ENCODE measurements at places on chromosomes 12 and 14.

GRCh38 chr14:34710006-34710405, 4.4 kb downstream of the CFL2 start:
- DNase-seq: no peak

- peak; percentile 19 for DNase-seq
Measured at GRCh38 chr14:78164226-78164853, 5.8 kb upstream of the NRXN3 start.

- no peak for DNase-seq
Measured at GRCh38 chr12:57526477-57527126, 4.0 kb downstream of the MBD6 start.

DNA sequence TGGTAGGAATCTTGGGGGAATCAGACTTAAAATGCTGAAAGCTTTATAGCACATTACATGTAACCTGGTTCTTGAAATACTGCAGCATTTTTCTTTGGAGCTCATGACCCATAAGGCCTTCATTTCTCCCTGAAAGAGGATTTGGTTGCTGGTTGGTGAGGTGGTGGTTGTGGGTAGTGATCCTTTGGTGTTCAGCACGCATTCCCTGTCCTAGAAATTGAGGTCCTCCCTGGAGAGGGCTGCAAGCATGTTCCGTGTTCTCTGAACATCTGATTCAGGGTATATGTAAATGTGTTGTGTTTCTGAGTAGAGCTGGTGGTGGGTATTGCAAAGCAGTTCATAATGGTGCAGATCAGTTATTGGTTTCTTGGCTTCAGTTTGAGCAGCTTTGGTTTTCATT, 2.0 kb downstream of the SCN8A start:
- no peak for DNase-seq
